ENCODE measurements at places on chromosomes 11 and 22.

- DNase-seq, result no peak
Observed at GRCh38 chr11:76277298-76278175, 71.2 kb upstream of the WNT11 start.

DNA sequence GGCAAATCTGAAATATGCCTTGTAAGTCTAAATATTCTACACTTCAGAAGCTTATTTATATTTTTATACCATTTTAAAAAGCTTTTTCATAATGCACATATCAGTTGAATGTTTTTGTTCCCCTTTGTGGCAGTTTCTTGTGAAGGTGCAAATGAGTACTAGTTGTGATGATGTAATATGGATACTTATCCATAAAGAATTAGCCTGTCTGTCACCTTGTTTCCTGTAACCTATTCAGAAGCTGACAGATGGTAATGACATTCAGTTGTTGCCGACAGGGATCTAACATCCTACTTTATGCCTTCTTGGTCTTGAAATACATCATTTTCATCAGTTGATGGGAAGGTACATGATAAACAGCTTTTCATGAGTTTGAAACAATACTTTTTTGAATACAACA is 2.9 kb downstream of the QSER1 start:
- no peak for DNase-seq

GRCh38 chr11:23869671-23870070 is 627.2 kb upstream of the LUZP2 start:
- no peak for DNase-seq

GRCh38 chr22:30485362-30485988 is 13.7 kb upstream of the SEC14L3 start:
- DNase-seq, result no peak

DNA sequence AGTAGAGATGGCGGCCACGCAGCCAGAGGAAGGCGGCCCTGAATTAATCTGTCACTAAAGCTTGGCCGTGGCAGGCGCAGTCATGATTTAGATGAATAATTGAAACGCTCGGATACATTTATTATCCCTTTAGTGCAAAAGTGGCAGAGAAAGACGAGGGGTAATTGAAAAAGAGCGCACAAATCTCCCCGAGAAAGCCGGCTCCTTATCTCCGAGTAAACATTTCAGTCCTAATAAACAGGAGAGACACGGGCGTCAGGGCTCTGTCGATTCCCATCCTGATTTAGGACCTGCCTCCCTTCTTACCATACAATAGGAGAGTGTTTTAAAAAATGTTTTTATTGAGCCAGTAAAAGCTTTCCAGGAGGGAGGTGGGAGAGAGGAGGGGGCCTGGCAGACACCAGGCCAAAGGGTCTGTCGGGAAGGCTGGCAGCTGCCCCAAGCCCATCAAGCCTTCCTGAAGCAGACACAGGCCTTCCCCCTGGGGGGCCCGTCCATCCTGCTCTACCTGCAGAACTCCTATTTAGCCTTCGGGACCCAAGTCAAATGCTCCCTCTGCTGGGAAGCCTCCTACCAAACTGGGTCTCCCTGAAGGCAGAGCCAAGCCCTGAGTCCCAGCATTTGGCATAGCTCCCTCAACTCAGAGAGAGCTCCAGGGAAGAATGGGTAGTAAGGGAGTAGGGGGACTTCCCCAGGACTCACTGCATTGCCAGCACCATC is 22.8 kb downstream of the OTUB1 start:
- DNase-seq, result no peak
